Regular cardiac myocyte (primary cell): ENCODE measurements at places on chromosomes 3 and 15. TPM values are rescaled to one million over a fixed set of nuclear protein-coding genes. Genes with fewer than 3 reads are reported as not detected.

CLDN16 gene
- total RNA-seq, result 0.38 and 0.56 TPM in 2 replicates

MAP3K13 gene
- total RNA-seq, result 22.6 and 23.0 TPM in 2 replicates

STARD9 gene
- total RNA-seq, result 1.7 and 3.9 TPM in 2 replicates

TMEM158 gene
- total RNA-seq, result 27.2 and 40.3 TPM in 2 replicates

HTR3E gene
- total RNA-seq, result not detected in 2 replicates

FANCD2OS gene
- total RNA-seq, result not detected in 2 replicates

SNTN gene
- not detected in 2 replicates for total RNA-seq

STRA6 gene
- 0.85 and 2.5 TPM in 2 replicates for total RNA-seq

MYZAP gene
- total RNA-seq, result not detected in 2 replicates

ACTRT3 gene
- total RNA-seq, result 3.1 and 4.4 TPM in 2 replicates

CTXN2 gene
- not detected in 2 replicates for total RNA-seq

SEC61A1 gene
- 339 and 415 TPM in 2 replicates for total RNA-seq

LRRC31 gene
- total RNA-seq, result not detected in 2 replicates

GTF2A2 gene
- 29.0 and 45.8 TPM in 2 replicates for total RNA-seq

PSTPIP1 gene
- 0.56 and 1.3 TPM in 2 replicates for total RNA-seq

SLC22A13 gene
- 0.56 and 0.58 TPM in 2 replicates for total RNA-seq

CLDN18 gene
- not detected in 2 replicates for total RNA-seq

C3orf62 gene
- total RNA-seq, result 0.28 and 0.96 TPM in 2 replicates

FGF7 gene
- 29.3 and 236 TPM in 2 replicates for total RNA-seq

PLSCR5 gene
- not detected in 2 replicates for total RNA-seq
